ENCODE measurements at places on chromosomes 7 and 10. TPM values are rescaled to one million over a fixed set of nuclear protein-coding genes. Genes with fewer than 3 reads are reported as not detected.

Gene KCNMA1
- total RNA-seq: 13.8 TPM

DNA sequence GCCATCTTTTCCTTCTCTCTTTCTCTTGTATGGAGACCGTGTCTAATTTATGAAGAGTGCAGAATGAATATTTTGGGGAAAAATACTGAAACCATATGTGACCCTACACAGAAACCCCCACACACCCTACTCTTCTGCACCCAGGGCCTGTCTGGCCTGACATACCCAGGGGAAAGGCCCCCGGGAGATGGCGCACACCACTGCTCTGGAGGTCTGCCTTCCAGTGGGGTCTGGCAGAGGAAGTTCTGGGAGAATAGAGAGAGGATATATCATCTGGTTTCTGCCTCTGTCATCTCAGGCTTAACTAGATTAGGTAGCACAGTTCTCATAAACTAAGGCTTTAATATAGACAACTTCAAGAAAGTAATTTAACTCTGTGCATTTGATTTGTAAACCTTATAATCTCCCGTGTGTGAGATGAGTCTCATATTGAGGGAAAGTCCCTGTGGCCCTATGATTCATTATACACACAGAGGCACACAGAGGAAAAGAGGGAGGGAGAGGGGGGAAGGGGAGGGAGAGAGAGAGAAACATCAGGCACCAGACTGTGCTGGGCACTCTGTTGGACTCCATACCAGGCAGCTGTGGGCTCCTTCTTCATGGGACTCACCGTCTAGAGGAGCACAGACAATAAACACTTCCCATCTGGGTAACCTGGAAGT is 123.3 kb downstream of the AOAH start:
- no peak for DNase-seq

- no peak for DNase-seq
Observed at GRCh38 chr10:28915989-28916588, 238.8 kb downstream of the BAMBI start.

Gene SLC13A1
- not detected for total RNA-seq

DNA sequence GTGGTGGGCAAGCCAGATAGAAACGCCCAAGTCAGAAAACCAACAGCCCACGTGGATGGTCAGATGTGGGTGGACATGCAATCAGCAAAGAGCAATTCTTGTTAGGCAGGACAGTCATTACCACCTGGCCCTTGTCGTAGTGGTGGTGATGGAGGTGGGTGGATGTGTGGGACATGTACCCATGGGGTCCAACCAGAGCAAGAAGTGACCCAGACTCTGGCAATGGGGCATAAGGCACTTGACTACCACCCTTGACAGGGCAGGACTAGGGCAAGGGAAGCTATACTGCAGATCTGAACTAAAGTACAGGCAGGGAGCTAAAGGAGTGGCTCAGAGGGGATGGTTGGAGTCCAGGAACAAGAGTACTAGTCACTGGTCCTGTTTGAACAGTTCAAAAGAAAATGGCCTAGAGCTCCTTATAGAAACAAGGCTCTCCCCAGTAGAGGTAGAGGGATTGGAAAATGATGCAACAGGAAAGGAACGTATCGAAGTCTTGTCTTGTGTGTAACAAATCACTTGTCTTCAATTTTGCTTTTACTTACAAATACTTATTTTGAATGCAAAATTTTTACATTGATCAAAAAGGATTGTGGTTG is 17.6 kb downstream of the LMOD2 start:
- DNase-seq: no peak

DNA sequence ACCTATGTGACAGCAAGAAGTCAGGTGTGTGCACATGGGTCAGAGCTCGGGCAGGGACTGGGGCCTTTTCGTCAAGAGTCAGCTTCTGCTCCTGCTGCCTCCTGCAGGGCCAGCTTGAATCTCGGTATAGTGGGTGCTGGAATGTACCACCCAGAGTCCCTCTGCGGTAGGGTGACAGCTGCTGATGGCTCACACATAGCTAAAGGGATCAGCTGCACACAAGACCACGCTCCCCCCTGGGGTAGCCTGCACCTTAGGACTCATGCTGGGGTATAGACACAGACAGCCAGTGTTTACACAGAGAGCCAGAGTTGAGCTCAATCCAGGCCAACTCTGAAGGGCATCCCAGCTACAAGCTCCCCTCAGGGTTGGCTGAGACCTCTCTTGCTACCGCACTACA is 14.0 kb upstream of the COL13A1 start:
- no peak for DNase-seq

DNA sequence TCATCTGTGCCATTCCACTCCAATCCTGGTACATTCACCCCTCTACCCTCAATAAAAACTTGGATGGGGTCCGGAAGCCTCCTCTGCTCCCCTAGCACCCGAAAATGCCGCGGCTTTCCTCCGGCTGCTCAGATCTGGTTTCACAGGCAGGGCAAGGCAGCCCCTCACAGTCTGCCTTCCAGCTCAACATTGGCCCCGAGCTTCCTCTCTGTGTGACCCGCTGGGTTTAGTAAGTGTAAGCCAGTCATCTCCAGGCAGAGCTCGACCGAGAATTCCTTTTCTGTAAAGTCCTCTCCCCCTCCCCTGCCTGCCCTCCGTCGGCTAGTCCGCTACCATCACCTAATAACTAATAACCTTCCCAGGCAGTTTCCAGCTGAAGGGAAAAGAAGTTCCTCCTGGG is 3.4 kb downstream of the INHBA start:
- DNase-seq: no peak

DNA sequence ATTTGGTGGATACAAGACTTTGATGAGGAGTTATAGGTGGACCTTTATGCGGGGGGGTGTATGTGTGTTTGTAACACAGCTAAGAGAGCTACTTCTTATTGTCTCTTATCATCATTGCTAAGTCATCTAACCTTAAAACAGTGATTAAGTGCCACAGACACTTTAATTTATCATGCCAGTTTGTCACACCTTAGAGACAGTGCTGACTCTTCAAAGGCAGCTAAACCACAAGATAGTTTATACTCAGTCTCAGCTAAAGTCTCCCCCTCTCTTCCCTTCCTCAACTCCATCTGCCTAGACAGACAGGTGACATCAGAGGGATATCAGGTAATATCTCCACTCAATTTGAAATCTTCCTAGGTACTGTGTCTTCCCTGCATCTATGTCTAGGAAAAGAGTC is 42.2 kb downstream of the MYPN start:
- no peak for DNase-seq

GRCh38 chr7:269721-270120 is 20.2 kb upstream of the FOXL3 start:
- no peak for DNase-seq

GRCh38 chr10:37582237-37582636 is 275.2 kb downstream of the ZNF248 start:
- DNase-seq: no peak

Gene OPN4
- total RNA-seq: not detected

DNA sequence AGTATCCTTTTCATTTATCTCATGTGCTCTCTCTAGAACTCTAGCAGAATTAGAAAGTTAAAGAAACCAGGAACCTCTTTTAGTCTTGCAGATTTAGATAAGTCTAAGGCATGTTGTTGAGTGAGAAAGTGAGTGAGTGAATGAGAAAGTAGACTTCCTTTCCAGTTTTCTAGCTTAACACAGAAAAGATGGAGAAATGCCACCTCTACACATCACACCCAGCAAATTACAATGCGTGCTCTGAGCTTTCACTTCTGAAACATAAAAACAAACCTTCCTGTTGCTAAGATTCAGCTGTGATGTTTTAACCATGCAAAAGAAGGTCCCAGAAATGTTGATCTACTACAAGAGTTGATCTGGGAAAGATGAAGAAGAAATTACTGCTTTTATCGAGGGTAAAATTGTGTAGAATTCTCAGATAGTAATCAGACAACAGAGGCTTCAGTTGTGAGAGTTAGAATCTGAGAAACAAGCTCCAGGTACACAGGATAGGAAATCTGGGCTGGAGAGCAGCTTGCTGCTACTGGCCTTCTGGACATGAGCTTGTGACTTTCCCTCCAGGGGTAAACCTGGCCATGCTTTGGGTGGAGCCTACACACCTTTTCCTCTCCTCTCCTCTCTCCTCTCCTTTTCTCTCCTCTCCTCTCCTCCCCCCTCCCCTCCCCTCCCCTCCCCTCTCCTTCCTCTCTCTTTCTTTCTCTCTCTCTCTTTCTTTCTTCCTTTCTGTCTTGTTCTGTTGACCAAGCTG is 4.6 kb downstream of the CYP3A5 start:
- no peak for DNase-seq

- no peak for DNase-seq
Observed at GRCh38 chr10:43078986-43079273, 2.1 kb downstream of the RET start.

Gene NUTM2D
- 2.7 TPM for total RNA-seq

Gene LIPK
- total RNA-seq: not detected

GRCh38 chr7:140283472-140283871 is 106.7 kb upstream of the KDM7A start:
- no peak for DNase-seq

- DNase-seq: no peak
Observed at GRCh38 chr10:132638130-132638515, 100.5 kb downstream of the INPP5A start.

DNA sequence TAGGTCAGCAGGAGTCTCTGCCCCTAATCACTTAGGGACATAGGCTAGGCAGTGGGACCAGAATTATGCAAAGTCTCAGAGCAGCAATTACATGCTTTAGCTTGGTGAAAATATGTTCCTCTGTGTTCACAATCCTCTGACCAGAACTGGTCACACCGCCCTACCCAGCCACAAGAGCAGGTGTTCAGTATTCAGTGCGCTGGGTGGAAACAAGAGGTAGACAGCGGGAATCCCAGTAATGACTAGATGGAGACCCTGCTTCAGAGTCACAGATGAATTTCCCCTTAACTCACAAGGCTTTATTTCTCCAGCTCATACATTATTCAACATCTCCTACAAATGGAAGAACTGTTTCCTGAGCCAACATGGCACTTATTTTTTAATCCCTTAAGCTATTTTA is 763.7 kb upstream of the POM121L12 start:
- no peak for DNase-seq

Gene NUTM2B
- 0.25 TPM for total RNA-seq

Gene NPC1L1
- total RNA-seq: 0.25 TPM

- no peak for DNase-seq
Observed at GRCh38 chr10:110405380-110405779, 92.3 kb upstream of the DUSP5 start.

Gene CTTNBP2
- 15.1 TPM for total RNA-seq

- no peak for DNase-seq
Observed at GRCh38 chr7:53101026-53101425, 65.6 kb downstream of the POM121L12 start.

- no peak for DNase-seq
Observed at GRCh38 chr7:125661-126060, 66.7 kb upstream of the FAM20C start.

GRCh38 chr10:119431034-119431772 is 111.3 kb downstream of the RGS10 start:
- DNase-seq: no peak

Gene FXYD4
- total RNA-seq: not detected

DNA sequence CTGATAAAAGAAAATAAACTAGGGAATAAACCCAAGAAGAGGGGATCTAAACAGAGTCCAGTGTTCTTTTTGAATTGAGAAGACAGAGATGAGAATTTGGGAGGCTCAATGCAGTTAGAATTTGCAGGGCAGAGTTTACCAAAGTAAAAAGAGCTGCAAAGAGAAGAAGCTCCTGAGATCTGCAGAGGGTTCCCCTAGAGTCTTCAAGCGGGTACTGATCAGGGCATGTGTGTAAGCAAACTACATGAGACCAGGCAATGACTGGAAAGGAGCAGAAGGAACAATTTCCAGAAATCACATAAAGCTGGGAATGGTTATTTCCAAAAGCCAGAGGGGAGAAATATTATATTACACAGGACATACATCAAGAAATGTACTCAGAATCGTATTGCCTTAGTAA is 58.1 kb upstream of the TES start:
- DNase-seq: no peak

GRCh38 chr10:49594594-49594993 is 15.5 kb upstream of the SLC18A3 start:
- peak; percentile 41 for DNase-seq

- no peak for DNase-seq
Observed at GRCh38 chr7:41425926-41426325, 277.0 kb downstream of the INHBA start.

Gene AGBL3
- total RNA-seq: 2.1 TPM

Gene SEC31B
- 9.4 TPM for total RNA-seq

DNA sequence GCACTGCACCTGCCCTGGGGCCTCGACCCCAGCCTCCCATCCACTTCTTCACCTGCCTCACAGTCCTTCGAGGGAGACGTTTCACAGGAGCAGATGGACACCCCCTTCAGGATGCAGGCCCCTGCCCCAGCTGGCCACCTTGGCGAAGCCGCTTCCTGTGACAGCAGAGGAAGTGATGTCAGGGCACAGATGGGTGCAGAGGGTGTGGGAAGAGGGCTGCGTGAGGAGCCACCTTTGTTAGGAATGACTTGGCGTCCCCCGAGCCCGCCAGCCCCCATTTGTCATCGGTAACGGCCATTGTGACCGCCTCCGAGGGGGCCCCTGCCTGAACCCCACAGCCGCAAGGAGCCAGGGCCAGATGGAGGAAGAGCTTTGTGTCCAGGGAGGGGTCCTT is 47.4 kb upstream of the SLC29A3 start:
- no peak for DNase-seq

DNA sequence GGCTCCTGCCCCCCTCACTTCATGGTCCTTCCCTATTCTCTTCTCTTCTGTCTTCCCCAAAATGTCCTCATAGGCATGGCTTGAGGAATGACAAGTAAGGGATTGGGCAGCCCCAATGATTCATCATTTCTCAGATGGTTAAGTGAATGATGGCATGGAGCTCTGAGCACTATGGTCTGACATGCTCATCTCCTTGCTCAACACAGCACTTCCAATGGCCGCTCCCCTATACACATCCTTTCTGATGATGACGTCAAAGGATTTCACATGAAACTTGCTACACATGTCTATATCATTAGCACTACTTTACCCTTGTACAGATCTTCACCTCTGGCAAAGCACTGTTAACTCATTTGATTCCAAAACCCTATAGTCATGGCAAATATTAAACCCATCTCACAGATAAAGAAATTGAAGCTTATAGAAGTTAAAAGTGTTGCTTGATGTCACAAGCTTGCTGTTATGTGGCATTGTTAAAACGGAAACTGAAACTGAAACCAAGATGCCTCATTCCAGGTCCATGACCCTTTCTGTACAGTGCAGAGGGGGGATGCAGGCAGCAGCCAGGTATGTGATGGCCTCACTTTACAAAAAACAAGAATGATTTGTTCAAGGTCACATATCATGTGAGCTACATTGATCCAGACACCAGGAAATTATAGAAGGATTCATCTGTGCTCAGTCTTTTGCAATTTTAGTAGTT is 90.0 kb upstream of the PLXNA4 start:
- no peak for DNase-seq

DNA sequence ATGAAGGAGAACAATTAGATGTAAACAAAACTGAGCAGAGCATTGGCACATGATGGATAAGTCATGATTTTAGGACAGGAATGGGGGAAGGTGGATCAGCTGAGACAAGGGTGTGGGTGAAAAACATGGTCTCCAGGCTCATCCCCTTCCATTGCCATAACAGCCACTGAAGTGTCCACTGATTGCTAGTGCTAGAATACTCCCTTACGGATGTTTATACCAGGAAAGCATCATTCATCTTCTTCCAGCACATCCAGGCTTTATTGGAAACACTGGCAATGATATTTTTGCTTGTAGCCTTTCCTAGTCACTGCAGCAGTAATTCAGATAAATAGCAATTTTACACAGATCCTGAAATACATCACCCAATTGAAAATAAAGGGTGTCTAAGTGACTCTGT is 259.5 kb downstream of the PLXDC2 start:
- DNase-seq: no peak
